ENCODE measurements at places on chromosomes 12 and 14.

GRCh38 chr12:64790166-64790565 lies 31.0 kb upstream of the GNS start:
- DNase-seq: no peak

DNA sequence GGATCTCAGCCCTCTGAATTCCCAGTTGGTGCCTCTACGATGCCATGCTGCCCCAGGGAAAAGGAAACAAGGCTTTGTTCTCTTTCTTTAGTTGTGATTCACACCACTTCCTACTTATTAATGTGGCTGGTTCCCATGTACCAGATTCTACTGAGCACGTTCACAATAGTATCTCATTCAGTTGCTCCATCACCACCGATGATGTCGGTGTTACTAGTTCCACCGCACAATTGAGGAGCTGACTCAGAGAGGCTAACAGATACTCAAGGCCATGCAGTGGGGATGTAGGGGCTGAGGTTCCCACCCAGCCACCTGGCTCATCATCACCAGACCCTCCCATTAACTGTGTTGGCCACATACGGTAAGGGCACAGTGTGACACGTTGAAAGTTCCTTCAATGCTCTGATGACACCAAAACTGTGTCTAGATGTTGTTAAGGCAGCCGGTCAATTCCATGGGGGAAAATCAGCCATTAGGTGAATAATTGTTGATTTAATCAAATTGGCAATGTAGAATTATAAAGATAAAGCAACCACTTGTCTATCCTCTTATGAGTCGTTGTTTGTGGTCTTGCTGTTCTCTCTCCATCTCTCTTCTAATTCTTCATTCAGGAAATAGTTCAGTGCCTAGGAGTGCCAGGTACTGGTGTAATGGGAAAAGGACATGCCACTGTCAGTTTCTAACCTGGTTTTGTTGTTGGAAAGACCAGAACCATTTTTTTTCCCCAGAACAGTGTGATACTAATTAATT lies 244.2 kb upstream of the CRY1 start:
- no peak for DNase-seq

DNA sequence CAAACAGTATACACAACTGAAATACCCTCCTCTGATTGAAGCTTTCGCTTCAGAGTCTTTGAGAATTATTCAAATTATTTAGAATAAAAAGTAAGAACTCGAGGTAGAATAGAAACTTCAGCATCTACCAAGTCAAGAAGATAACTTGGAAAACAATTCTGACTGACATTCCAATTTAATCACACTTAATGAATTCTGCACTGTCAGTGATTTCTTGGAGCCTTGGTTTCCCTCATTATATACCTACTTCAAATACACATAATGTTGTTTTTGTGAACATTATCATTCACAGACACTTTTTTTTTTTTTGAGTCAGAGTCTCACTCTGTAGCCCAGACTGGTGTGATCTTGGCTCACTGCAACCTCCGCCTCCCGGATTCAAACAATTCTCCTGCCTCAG lies 27.9 kb downstream of the PPP2R5E start:
- no peak for DNase-seq

GRCh38 chr14:21652209-21652808 lies 1.3 kb upstream of the OR4E2 start:
- no peak for DNase-seq

DNA sequence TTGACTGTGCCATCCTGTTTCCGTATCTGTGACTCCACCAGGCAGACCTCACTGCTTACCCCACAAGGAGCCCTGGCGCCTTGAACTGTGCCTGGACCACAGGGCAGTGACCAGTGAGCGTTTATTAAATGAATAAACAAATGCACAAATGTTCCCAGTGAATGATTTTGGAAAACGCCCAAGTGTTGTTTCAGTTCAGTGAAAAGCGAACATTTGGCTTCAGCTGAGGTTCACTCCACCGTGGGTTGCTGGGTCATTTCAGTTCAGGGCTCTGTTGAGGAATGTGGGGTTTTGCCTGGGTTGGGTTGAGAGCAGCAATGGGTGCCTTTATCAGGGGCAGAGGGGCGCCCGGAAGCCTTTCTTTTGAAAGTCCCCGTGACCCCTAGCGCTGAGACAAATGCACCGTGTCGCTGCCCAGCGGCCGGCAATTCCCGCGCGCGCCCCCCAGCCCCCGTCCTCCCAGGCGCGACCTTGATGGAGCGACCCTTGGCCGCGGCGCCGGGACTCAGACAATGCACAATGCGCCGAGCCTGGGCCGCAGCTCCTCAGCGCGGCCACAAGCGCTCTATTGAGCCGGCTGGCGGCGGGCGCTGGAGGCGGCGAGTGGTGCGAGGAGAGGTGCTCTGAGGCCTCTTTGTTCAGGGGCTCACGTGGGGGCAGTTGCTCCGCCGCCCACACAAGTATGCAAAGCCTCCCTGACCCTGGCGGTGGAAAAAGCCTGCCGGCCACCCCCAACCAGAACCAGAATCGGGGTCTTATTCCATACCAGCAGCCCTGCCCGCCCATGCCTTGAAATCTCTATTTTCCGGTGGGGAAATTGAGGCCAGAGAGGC lies 40.5 kb upstream of the CLMN start:
- no peak for DNase-seq

DNA sequence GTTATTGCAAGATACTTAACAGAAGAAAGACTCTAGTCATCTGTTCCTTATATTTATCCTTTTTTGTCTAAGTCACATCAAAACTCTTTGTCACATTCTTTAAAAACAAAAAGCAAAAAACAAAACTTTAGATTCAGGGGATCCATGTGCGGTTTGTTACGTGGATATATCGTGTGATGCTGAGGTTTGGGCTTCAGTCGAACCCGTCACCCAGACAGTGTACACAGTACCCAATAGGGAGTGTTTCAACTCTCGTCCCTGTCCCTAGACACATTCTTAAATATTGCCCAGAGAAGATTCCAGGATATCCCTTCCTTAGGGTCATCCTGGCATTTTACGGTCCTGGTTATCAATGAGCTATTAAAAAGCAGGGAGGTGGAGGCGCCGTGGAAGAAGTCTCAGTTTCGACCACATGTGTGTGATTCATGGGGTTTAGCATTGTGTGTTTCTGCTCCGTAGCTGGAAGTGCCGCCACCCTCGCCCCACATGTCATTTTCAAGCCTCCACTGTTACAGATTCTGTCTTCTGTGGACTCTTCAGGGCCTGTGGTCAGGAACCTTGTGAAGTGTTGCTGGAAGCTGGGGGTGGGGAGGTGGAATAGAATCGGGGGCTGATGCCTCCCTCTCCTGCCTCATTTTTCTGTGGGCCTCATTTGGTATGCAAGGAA lies 19.9 kb downstream of the CCND2 start:
- no peak for DNase-seq

- DNase-seq: no peak
Measured at GRCh38 chr12:22121224-22121623, 75.2 kb downstream of the CMAS start.

- no peak for DNase-seq
Measured at GRCh38 chr12:102883204-102883799, 33.7 kb downstream of the PAH start.

- DNase-seq: no peak
Measured at GRCh38 chr14:53902307-53902706, 54.3 kb downstream of the BMP4 start.

DNA sequence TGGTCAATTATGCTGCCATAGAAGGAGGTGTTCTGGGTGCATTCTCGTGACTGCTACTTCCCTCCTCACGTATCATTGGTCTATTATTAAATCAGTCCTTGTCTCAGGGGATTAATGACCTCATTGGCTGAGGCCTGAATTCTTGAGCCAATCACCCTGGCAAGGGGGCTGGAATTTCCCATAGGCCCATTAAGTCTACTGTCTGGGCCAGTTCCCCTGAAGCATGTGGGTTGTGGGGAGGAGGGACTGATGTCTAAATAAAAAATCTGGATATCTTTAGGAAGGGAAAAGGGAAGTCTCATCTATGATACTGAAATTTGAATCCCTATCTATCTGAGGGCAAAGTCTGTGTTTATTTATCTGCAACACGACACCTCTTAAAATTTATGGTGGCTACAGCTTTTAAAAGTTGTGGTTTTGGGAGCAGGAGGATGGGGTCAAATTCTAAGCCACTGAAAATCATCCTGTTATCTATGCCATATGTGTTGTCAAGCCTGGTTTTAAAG lies 71.9 kb downstream of the DYRK2 start:
- DNase-seq: no peak

GRCh38 chr14:61746881-61747280 lies 15.3 kb upstream of the SNAPC1 start:
- no peak for DNase-seq

DNA sequence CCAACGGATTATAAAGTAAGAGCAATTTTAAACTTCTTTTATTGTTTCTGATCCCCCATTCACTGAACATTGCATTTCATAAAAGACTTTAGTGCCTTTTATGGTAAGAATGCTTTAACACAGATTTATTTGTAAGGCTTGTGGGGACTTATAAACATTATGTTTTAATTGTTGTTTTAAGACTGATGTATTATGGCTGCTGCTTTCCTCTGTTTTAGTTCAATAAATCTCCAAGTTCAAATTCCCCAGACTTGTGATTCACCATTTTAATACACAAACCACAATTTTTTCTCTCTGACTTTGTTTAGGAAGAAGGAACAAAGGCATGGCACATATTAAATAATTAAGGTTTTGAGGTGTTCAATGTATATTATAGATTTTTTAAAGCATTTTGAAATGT lies 753.3 kb downstream of the SLC6A15 start:
- no peak for DNase-seq

DNA sequence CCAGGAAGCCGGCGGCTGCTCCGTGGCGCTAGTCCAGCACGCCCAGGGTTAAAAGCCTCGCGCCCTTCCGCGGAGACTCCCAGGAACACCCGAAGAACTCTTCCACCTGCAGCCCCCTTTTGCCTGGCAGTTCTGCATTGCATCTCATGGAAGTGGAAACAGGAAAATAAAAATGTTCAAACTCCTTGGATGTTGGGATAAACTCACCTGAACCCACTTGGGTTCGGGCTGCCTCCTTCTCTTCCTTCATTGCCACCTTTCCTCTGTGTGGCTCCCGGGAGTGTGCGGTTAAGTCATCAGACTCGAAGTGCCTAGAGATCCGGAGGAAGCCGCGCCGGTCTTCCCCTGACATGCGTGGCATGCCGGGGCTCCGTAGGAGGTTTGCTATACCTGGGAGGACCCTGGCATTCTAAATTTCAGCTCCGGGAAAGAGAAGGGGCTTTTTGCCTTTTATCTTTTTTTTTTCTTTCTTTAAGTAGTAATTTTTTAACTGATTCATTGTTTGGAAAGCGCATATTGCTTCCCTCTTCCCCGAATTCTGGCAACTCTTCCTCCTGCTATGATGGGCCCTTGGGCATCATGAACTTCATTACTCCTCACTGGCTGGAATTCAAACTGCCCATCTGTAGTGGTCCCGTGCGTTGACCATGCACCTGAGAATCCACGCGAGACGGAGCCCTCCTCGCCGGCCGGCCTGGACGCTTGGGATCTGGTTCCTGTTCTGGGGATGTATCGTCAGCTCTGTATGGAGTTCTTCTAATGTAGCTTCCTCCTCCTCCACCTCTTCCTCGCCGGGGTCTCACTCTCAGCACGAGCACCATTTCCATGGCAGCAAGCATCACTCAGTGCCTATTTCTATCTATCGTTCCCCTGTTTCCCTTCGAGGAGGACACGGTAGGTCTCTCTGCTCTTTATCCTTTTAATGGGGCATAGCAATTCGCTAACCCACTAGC lies 931.4 kb downstream of the DIO2 start:
- no peak for DNase-seq

Measured in CD4-positive, alpha-beta memory T cell (primary cell).